Nucleus accumbens (tissue), 56 donors: ENCODE measurements at places on chromosomes 16 and 17.
A peak's percentile ranks its signal among the peaks of the same experiment; 100 is the strongest.

DNA sequence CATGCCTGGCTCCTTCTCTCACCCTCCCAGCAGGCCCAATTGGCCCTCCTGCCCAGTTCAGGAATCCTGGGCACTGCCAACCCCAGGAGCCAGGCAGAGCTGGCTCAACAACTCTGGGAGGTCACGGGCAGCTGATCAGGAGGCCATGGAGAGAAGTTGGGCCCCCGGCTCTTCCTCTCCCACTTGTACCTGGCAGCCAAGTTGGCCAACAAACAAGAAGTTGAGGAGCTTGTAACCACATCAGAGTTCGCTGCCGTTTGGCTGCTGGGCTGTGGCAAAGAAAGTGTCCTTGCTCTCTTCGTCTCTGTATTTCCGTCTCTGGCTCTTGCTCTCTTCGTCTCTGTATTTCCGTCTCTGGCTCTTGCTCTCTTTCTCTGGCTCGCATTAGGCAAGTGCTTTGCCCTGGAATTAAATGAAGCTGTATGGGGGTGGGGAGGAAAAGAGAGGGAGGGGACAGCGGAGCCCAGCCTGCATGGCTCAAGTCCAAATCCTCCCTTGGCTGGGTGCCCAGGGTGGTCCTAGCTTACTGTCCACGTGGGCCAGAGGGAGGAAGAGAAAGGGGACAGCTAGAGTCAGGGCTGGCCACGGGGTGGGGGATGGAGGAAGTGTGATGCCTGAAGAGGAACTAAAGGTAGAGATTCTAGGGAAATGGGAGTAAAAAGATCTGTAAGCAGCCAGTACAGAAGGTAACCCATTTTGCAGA lies 7.8 kb upstream of the TMEM132E start:
- DNase-seq = no peak

DNA sequence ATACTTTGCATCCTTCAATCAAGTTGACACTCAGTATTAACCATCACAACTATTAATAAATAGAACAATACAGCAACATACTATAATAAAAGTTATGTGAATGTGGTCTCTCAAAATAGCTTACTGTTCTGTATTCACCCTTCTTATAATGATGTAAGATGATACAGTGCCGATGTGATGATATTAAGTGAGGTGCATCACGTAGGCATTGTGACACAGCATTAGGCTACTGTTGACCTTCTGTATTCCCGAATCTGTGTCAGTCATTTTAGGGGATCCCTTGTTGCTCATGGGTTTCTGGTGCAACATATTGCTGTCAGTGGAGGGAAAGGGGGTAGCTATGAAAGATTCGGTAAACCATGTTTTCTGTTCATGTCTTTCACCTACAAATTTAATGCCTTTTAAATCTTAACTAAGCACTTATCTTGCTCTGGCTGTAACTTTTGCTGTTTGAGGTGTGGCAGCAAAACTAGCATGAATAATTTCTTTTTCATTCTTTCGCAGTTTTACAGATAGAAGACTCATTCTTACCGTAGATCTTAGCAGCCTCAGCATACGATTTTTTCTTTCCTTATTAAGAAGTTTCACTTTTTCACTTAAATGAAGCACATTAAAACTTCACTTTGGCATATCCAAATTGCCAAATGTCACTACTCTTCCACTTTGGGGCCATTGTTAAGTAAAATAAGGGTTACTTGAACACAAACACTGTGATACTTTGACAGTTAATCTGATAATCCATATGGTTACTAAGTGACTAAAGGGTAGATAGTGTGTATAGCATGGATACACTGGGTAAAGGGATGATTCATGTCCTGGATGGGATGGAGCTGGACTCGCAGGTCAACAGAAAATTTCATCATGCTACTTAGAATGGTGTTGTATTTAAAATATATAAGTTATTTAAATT lies 29.6 kb downstream of the NFAT5 start:
- DNase-seq = no peak

DNA sequence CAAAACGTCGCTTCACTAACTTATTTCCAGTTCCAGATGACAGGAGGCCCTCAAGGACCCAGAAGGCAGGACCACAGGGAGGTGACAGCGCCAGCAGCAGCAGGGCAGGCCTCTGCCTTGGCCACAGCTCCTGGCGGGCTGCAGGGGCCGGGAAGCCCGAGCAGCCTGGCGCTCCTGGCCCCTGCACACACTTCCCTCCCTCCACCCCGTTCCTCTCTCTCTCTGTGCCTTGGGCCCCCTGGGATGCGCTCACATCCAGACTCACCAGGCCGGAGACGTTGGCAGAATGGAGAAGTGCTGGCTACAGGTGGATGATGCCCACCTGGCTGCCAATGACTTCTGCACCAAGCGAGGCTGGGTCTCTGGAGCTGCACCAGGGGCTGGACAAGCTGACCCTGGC lies 12.7 kb downstream of the ZNF594 start:
- DNase-seq = no peak

- no peak for DNase-seq
Measured at GRCh38 chr16:6493555-6493954, 839.1 kb upstream of the RBFOX1 start.

DNA sequence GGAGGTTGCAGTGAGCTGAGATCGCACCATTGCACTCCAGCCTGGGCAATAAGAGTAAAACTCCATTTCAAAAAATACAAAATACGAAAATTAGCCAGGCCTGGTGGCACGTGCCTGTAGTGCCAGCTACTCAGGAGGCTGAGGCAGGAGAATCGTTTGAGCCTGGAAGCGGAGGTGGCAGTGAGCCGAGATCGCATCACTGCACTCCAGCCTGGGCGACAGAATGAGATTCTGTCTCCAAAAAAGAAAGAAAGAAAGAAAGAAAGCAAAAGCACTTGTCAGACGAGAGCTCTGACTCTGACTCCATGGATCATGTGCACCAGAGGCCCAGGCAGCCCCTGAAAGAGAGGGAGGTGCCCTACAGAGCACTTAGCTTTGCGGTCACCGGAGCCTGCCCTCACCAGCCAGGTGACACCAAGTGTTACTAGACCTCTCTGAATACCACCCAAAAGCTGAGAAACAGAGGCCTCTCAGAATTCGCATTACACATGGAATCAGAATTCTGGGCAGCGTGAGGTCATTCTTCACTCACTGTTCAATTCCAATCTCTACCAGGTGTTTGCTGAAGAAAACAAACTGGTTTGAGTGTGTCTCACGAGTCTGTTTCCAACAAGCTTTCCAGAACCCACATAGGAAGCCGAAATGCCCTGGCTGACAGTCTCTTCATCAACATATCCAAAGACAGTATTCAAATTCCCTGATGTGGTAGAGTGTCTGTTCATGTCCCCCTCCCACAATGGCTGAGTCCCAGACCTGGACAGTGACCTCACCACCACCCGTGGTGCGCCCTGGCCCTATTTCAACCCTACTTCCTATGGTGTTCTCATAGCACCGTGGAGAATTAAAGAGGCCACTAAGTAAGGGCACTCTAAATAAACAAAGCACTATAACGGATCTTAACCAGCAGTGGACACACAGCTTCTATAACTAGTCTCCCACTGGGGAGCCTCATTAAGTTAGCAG lies 1.5 kb downstream of the FLCN start:
- DNase-seq = peak; percentile 32

- DNase-seq = no peak
Measured at GRCh38 chr16:89957216-89957785, 8.7 kb downstream of the DEF8 start.

- no peak for DNase-seq
Measured at GRCh38 chr17:80921741-80922579, 69.7 kb upstream of the CHMP6 start.

- DNase-seq = no peak
Measured at GRCh38 chr17:48579471-48579759, 1.3 kb upstream of the HOXB4 start.

GRCh38 chr16:26830428-26831127 lies 236.1 kb upstream of the C16orf82 start:
- DNase-seq = no peak

GRCh38 chr17:2025220-2025621 lies at the start of gene RTN4RL1:
Gene RTN4RL1, minus strand, starts transcription at chr17:2025334. Its CDS starts 469 bp downstream, at chr17:2024865.
- DNase-seq = peak; percentile 65

GRCh38 chr16:5502467-5502869 lies 404.9 kb upstream of the EEF2KMT start:
- DNase-seq = no peak

DNA sequence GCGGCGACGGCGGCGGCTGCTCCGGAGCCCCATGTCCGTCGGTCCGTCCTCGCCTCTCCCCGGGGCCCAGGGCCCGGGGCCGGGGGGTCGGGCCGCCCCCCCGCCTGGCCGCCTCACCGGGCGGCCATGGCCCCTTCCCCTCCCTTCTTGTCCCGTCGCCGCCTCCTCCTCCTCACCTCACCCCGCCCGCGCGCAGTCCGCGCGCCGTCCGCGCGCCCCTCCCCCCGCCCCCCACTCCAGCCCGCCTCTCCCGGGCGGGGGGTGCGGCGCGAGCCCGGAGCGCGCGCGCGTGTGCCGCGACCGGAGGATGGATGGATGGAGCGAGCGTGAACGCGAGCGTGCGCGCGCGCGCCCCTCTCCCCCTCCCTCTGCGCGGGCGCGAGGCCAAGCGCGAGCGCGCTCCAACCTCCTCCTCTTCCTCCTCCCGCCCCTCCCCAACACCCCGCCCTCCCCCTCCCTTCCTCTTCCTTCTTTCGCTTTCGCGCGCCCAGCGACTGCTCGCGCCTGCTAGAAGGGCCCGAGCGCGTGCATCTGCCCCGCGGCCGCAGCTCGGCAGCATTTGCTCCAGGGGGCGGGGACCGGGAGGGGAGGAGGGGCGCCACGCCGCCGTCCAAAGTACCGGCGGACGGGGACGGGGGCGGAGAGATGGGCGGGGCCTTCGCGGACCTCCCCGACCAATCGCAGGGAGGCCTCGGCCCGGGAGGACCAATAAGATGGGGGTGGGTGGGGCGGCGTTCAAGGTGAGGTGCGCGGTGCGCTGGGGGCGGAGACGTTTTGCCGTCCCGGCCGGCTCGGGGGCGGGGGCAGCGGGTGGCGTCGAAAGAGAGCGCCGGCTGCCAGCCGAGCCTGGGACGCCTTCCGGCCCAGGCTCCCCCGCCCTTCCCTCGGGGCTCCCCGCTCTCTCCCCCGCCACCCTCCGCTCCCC lies at the start of gene ATXN7L3:
ATXN7L3 (minus strand) TSS at position 332 of the 925 bp plus-strand sequence. CDS start 1,814 bp downstream, outside the sequence.
- DNase-seq = peak; percentile 96

GRCh38 chr17:32755045-32755805 lies 121.7 kb downstream of the MYO1D start:
- no peak for DNase-seq

DNA sequence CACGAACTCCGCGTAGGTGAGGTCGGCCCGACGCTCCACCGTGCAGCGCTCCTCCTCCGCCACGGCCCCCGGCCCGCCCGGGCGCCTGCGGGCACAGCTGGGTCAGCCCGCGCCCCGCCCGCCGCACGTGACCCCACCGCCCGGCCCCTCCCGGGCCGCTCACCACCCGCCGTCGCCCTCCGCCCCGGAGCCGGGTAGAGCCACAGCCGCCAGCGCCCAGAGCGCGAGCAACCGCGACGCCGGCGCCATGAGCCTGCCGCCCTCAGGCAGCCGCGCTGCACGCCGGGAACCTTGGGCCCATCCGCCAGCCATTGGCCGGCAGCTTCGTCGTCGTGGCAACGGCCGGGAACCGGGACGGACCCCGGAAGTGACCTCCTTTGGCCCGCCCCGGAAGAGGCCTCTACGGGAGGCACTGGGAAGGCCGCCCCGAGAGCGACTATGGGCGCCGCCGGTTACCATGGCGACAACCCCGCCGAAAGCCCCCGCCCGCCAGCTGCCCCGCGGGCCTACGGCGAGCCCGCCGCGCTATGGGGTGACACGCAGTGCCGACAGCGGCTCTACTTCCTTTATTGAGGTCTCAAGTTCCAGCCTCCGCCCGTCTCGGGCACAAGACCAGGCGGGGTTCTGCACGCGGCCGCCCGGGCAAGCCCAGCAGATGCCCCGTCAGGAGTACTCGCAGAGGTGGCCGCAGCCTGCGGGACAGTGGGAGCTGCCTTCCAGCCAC lies at the start of gene JMJD8:
JMJD8 (minus strand) TSS at position 264 of the 724 bp plus-strand sequence; CDS start at position 249, 15 bp downstream.
- peak; percentile 91 for DNase-seq

GRCh38 chr17:78672871-78673371 lies 95.7 kb upstream of the DNAH17 start:
- no peak for DNase-seq

GRCh38 chr17:4851084-4851483 lies 17.9 kb downstream of the MINK1 start:
- DNase-seq = no peak

DNA sequence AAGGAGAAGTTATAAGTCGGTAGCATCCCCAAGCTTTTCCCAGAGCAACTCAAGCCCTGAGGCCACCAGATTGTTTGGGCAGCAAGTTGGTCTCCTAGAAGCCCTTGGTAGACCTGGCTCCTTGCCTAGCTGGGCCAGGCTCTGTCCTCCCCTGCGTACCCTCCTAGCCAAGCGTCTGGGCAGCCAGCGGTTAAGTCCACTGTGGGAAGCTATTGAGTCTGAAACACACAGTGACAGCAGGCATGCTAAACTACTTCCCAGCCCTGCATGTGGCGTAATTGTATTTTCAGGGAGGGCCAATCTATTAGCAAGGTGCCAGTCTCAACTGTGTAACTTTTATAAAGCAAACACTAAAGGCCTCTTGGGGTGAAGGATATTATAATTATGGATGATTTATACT lies 419.1 kb upstream of the RBFOX1 start:
- DNase-seq = no peak

- no peak for DNase-seq
Measured at GRCh38 chr16:84194470-84195200, 3.7 kb downstream of the ADAD2 start.

DNA sequence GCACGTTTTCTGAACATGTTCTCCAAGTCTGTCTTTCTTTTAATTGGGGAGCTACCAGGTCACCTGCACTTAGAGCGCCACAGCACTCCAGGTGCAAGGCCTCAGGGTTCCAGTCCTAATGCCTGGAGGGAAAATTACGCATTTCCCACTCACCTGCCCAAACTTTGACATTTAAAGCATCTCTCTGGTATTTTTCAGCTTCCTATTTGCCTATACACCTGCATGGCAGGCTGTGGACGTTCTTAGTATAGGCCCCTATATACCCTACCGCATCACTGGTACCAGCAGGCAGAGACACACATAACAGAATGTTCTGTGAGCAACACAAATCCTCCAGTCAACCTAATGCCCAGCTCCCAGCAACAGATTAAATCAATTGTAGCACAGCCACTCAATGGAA lies 213.3 kb downstream of the MRTFB start:
- DNase-seq = no peak

DNA sequence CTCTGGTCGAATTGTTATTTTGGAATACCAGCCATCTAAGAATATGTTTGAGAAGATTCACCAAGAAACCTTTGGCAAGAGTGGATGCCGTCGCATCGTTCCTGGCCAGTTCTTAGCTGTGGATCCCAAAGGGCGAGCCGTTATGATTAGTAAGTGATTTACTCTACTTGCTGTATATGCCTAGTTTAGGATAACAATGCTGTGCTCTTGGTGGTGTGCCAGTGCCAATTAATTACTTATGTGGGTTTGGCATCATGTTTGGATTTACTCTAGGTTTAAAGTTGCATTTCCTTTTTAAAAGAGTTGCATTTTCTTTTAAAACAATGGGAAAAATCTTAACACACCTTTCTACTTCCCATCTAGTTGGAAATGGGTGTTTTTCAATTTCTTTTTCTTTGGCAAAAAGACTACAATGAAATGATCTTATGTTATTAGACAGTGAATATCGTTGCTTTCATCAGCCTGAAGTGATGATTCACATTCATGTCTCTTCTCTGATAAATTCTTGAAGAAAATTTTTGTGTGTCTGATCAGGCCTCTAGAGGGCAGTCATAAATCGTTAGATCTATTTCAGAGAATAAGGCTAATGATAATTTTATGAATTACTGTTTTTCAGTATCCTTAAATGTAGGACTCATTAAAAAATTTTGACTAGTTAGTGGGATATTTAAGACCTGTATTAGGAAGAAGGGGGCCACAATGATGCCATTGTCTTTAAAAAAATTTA lies 5.6 kb downstream of the SF3B3 start:
- DNase-seq = no peak
